Uterus (tissue), 4 donors: ENCODE measurements at places on chromosomes 2 and 18. TPM values are rescaled to one million over a fixed set of nuclear protein-coding genes. Genes with fewer than 3 reads are reported as not detected.

MRPL44 gene
- 16.0 TPM for total RNA-seq

EIF4E2 gene
- 195 TPM for total RNA-seq

- no peak for DNase-seq
Observed at GRCh38 chr2:30139131-30139870, 7.5 kb upstream of the YPEL5 start.

- DNase-seq = no peak
Observed at GRCh38 chr2:85096616-85097015, 36.6 kb upstream of the TCF7L1 start.

GRCh38 chr2:10297191-10297830 lies 5.4 kb upstream of the HPCAL1 start:
- DNase-seq = no peak

- DNase-seq = no peak
Observed at GRCh38 chr2:156708051-156708450, 271.9 kb downstream of the GPD2 start.

- no peak for DNase-seq
Observed at GRCh38 chr2:237978058-237978712, 11.4 kb downstream of the UBE2F start.

DNA sequence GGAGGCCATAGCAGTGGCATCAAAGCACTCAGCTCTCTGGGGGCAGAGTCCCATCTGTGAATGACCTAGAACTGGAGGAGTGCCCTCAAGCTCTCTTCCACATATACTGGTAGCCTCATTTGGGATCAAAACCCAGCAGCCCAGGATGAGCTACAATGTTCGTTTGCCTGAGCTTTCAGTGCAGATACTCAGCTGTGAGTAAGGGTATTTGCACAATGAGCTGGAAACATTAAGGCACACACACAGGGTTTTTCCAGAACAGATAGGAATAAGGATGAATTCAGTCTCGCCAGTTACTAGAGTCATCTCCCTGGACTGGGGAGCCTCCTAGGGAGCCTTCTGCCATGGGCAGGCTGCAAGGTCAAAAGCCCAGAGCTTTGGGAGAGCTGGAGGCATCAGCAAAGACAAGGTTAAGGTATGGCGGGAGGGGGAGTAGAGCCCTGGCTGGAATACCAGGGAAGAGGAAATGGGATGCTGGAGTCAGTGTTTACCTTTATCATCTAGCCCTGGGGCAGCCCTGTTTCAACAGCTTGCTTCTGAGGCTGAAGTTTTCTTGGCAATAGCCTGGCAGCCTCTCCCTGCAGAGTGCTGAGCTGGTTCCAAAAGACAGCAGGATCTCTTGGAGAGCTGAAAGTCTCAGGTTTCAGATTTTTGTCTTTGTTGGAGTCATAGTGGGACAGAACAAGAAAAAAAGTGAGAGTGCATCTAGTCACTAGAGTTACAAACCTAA lies 187.7 kb downstream of the LOXHD1 start:
- DNase-seq = no peak

GRCh38 chr2:46942143-46942526 lies 26.5 kb upstream of the MCFD2 start:
- no peak for DNase-seq

DNA sequence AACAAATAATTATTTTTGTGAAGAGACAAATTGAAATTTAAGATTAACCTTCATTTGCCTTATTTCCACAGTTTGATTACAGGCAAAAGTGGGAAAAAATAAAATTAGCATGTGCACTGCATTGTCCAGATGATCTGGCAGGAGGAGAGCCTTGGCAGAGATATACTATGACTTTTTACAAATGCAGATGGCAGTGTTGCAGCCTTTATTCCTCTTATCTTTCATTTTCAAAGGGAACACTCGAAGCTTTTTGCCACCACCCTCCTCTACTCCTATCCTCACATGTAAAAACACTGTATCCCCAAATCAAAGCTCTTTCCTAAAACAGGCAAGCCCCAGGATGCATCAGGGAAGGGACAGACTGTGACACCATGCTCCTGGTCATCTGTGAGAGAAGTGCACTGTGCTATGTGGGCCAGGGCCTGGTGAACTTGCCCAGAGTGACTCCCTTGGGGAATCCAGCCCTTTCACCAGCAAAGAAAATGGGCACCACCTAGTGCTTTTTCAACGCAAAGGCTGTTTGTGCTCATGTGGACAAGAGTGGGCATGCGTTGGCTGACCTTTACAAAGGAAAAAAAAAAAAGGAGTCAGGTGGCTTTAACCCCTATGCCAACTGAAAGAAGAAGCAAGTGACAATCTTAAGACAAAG lies 74.7 kb upstream of the ETAA1 start:
- peak; percentile 46 for DNase-seq

DNA sequence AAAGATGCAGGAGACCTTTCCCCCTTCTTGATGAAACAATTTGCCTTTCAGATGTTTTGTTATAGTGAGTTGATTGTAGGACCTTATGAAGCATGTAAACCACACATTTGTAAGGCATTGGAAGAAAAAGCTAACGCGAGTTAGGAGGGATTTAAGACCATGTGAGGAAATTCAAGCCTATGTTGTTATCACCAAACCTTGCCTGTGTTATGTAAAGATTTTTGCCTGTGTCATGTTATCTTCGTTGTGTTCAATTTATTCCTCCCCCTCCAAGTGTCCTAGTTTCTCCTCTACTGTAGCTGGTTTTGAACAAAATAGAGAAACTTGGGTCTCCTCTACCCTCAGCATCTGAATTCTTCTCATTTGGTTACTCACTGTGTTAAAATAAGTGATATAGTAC lies 173.0 kb downstream of the NEDD4L start:
- no peak for DNase-seq

DNA sequence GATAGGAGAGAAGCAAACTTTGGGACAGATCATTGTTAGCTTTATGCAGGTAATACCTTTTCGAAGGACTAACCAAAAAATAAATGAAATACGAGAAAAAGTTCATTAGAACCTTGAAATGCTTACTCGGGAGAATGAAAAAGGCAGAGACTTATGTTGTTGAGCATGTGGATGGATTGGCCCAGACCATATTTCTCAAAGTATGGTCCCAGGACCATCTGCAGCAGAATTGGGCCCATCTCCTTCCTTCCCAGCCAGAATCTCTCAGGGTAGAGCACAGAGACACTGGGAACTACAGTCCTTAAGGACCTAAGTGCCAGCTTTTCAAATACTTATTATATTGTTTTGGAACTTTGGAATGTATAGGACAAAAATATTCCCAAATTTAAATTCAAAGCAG lies 50.8 kb downstream of the KCTD18 start:
- no peak for DNase-seq

NGEF gene
- total RNA-seq = 0.29 TPM

DNA sequence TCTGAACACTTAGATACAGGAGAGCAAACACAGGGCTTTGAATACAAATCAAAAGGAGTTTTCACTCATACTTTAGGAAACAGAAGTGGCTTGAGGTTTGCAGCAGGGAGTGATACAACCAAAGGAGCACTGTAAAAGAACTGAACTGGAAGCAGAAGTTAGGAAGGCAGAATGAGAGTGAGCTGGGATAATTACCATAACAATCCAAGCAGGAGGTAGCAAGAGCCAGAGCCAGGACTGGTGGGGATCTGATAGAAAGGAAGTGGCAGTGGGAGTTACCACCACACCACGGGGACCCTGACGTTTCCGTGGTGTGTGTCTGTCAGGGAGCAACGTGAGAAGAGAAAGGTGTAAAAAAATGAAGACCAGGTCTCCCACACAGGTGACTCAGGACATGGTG lies 81.3 kb upstream of the EPB41L3 start:
- DNase-seq = no peak

DNA sequence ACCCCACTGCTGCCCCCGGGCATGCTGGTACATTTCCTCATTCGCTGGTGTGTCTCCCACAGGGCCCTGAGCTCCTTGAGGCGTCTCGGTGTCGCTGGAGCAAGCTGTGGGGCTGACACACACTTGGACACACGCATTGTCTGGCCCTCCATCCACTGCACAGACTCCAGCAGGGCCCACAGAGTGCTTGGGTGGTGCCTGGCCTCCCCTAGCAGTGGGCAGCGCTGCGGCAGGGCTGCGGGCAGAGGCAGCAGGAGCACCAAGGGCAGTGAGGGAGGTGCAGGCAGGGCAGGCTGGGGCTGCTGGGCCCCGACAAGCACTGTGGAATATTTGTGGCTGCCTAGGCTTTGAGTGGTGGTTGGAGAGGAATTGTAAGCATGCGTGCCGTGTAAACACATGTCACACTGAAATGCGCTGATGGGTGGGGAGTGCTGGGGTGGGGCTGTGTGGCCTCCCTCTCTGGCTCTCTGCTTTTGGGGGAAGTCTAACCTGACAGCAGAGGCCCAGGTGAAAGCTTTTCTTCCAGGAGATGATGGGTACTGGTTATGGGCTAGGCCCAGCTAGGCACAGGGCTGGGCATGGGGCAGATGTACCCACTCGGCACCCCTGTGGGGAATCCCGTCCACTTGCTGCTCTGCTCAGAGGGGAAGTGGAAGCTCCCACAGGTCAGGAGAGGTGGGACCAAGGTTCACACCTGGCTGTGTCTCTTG lies 55.5 kb upstream of the HS6ST1 start:
- DNase-seq = peak; percentile 12

AGXT gene
- not detected for total RNA-seq
